ENCODE measurements at places on chromosomes 2 and 18.

DNA sequence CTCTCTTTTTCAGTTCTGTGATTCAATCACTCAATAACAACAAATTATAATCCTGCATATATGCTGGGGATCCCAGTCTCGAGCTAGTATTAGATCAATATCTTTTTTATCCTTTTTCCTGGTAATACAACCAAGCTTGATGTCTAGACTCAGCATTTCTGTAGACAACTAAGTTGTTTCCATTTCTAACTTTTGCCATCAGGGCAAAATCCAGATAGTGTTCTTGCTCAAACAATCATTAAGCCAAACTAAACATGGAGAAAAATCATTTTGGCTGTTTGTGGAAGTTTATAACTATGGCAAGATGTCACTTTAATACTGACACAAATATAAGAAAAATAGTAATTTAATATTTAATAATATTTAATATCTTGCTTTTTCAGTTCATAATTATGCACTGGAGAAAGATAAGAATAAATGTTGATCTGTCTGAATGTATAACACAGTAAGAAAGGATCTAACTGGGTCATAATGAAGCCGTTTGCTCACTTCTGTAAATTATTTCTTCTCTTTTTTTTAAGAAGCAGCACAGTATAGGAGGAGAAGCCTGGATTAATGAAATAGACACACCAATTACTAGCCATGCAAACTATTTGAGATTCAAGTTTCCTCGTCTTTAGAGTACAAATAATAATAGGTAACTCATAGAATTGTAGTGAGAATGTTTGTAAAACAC, 979.1 kb downstream of the LRP1B start:
- no peak for DNase-seq

- DNase-seq, result no peak
Measured at GRCh38 chr2:199693861-199694260, 157.1 kb downstream of the FTCDNL1 start.

GRCh38 chr2:98252038-98252773, 94.0 kb upstream of the CNGA3 start:
- DNase-seq, result no peak

- no peak for DNase-seq
Measured at GRCh38 chr18:13584825-13585224, 141.5 kb downstream of the FAM210A start.

DNA sequence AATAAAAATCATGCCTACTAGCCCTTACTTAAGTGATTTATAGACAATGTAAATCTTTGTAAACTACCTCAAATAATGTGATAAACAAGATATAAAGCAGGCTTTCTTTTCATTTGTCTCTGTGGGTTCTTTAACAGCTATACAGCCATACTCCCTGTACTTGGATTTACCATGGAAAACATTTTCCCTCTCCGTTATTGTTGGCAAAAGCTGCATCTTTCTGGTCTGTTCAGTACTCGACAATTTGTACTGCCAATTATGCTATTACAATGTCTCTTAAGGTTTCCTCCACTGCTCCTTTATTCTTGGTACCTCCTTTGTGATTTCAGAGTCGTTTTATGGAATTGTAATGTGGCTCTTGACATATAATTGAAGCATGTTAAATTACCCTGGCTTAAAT, 426.3 kb upstream of the PKDCC start:
- no peak for DNase-seq

DNA sequence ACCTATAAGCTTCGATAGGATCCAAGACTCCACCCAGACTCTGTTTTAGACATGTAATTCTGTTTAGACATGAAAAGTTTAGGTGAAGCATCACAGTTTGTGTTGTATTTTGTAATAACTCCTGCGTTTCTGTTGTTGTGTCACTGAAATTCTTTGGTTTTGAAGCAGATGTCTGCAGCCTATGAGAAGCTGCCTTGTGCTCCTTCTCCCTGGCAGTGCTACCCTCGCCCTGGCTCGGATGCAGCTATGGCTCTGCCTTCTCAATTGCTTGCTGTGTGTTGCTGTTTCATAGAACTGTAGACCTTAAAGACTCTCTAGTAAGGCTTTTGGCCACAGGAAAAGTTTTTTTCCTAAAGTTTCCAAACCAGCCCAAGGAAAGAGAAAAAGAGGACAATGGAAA, 40.2 kb upstream of the ZNF638 start:
- no peak for DNase-seq

DNA sequence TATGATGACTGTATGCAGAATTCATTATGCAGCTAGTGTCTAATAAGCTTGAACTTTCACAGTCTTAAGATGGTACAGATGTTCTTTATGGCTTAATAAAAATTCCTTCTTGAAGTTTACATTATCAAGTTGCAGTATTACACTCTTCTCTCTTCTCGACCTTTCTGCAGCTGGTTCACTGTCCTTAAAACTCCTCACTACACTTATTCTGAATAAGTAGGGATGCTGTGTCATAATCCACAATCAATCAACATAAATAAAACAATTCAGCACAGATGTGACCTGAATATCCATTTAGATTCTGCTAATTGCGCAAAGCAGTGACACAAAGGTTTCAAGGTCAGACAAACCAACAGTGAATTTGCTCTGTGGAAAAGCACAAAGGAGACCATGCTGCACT, 356.8 kb downstream of the SUCLG1 start:
- DNase-seq, result no peak

DNA sequence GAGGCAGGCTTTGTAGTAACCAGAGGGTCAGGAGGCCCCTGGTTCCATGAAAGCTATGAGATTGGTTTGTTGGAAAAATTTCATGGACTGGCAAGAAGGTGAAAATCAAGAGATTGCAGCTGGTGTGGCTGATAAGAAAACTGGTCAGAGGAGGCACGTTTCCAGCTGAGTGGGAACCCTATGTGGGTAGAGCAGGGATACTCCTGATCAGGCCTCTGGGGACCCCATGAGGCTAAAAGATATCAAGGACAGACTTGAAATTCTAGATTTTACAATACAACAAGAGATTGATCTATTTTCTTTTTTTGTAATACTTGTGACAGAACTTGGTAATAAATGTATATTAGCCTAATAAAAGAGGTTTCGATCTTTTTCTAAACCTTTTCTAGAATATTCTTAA, 1615.1 kb downstream of the DPP10 start:
- DNase-seq, result no peak

- DNase-seq, result no peak
Measured at GRCh38 chr2:127423478-127423843, 5.2 kb downstream of the PROC start.

DNA sequence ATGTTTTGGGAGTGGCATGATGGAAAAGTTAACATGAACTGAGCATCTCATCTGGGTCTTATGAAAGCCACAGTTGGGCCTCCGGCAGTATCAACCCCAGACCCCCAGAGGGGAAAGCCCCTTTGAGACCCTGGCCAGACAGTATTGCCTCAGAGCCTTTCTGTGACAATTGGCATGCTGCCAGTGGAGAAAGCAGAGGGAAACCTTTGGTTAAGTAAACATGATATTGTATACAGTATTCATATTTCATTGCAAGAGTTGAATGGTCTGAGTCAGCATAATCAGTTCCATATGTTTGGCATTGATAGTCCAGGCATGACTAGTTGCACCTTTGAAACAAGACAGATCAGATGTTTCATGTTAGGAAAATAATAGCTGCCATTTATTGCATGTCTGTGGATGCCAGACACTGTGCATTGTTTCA, 20.0 kb downstream of the MERTK start:
- no peak for DNase-seq

- peak; percentile 89 for DNase-seq
Measured at GRCh38 chr2:177618255-177619253, 226.0 kb downstream of the AGPS start.

- DNase-seq, result no peak
Measured at GRCh38 chr2:144490017-144490416, 29.9 kb downstream of the ZEB2 start.

- no peak for DNase-seq
Measured at GRCh38 chr18:35215026-35215425, 25.8 kb upstream of the ZNF397 start.

DNA sequence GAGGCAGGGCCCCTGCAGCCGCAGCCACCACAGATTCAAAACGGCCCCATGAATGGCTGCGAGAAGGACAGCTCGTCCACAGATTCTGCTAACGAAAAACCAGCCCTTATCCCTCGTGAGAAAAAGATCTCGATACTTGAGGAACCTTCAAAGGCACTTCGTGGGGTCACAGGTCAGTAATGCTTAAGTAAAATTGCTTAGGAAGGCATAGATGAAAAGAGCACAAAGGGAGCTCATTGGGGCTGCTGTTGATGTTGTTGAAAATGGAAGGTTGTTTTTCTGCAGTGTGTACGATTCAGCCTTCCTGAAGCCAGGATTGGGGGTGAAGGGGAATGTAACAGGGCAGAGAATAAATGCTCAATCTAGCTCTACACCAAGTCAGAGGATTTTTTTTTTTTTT, 90.5 kb downstream of the KCTD18 start:
- DNase-seq, result no peak

DNA sequence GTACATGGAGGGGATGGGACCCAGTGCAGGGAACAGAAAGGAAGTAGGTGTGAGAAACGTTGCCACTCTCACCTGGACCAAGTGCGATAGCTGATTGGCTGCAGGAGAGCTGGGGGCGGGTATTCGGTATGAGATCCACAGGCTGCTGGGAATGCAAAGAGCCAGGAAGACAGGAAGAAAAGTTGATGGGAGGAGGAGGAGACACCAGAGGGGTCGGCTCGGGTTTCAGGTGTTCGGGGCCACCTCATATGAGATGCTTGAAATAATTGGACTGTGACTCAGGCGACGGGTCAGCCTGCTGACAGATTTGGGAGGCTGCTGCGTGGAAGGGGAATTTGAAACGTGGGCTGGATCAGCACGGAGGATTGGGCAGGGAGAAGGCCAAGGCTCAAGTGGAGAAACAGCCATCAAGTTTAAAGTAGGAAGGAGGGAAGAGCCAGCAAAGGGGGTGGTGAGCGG, 65.1 kb downstream of the MRPS9 start:
- DNase-seq, result no peak

DNA sequence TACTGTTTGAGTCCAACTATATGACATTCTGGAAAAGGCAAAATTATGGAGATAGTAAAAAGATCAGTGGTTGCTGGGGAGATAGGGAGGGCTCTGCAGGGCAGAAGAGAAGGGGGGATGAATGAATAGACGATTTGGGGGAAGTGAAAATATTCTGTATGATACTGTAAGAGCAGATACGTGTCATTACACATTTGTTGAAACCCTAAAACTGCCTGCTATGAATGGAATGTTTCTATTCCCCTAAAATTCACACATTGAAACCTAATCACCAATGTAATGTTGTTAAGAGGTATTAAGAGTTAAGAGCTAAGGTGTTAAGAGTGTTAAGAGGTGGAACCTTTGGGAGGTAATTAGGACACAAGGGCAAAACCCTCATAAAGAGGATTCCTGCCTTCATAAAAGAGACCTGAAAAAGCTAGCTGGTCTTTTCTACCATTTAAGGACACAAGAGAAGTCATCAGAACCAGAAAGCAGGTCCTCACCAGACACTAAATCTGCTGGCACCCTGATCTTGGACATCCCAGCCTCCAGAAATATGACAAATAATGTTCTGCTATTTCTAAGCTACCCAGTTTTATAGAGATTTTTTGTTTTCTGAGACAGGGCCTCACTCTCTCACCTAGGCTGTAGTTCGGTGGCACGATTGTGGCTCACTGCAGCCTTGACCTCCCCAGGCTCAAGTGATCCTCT, 76.2 kb downstream of the ATAD2B start:
- no peak for DNase-seq

DNA sequence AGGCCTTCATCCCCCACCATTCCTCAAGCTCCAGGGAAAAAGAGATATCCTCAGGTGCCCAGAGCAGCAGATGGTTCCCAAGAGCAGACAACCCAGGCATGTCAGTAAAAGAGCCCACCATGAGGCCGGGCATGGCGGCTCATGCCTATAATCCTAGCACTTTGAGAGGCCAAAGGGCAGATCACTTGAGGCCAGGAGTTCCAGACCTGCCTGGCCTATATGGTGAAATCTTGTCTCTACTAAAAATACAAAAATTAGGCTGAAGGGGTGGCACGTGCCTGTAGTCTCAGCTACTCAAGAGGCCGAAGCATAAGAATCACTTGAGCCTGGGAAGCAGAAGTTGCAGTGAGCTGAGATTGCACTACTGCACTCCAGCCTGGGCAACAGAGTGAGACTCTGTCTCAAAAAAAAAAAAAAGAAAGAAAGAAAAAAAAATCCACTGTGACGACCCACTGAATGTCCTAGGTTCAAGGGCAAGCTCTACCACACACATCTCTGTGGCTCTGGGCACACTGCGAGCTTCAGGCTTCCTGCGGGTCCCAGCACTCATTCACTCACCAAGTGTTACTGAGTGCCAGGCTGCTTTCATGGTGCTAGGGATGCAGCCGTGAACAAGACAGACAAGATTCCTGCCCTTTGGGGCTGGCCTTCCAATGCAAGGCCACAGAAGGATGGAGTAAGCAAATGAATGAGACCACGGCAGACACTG, 6.5 kb upstream of the DUSP2 start:
- no peak for DNase-seq

DNA sequence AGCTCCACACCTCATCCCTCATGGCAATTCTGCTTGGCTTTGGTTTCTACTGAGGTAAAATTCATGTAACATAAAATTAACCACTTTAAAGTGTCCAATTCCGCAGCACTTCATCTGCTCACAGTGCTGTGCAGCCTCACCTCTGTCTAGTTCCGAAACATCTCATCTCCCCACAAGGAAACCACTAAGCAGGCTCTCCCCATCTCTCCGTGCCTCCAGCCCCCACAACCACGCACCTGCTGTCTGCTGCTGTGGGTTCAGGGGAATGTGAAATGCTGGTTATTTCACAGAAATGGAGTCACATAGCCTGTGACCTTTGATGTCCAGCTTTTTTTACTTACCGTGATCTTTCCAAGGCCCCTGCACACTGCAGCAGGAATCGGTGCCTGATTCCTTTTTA, 7.7 kb upstream of the GPC1 start:
- DNase-seq, result no peak

GRCh38 chr2:49044350-49045079, 109.8 kb downstream of the FSHR start:
- DNase-seq, result peak; percentile 12

- no peak for DNase-seq
Measured at GRCh38 chr2:203804070-203804469, 63.5 kb upstream of the CTLA4 start.

DNA sequence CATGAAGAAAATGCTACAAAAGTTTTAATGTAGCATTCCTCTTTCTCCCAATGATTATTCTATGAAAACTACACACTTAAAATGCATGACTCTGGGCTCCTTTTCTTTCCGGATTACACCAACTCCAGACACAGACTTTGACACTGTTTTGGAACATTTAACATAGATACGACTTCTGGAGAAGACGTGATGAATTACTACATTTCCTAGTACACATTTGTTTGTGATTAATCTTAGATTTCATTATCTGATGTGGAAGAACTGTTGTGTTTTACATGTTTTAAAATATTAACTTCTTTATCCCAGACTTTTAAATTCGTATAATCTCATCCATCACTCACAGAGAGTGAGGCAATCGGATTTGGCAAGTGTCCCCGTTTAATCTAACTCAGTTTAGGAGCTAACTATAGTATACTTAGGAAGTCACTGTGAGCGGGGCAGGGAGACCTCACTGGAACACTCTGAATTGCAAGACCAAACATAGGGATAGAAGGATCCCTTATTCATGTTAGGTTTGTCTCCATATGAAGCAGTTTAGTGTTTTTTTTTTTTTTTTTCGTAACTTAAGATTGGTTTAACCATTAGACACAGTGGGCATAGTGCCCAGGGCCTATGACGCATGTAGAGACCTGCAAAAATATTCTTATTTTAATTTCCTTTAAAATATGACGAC, 66.7 kb downstream of the PDE1A start:
- no peak for DNase-seq

- no peak for DNase-seq
Measured at GRCh38 chr2:23550553-23550952, 165.6 kb downstream of the KLHL29 start.

- DNase-seq, result no peak
Measured at GRCh38 chr2:209974576-209974975, 27.9 kb upstream of the RPE start.

- no peak for DNase-seq
Measured at GRCh38 chr18:63997606-63998005, 27.7 kb downstream of the SERPINB8 start.

Measured in NCI-H1694 (cell line).